ENCODE measurements at places on chromosomes 12 and 14.

DNA sequence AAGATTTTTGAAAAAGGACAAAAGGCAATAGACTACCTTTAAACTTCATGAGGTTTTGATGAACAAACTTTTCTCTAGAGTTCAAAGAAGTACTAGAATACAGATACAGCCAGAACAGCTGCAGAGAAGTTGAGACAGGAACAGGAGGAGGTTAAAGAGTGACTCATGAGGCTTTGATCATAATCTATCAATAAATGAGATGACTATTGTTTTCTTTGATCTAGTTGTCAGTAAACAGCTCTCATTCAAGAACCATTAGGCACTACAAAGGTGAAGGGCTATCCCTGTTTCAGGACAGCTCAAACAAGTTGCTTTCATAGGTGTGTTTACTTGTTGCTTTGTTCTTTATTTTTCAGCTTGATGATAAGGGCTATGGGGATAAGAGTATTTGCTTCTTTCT is 2.4 kb downstream of the WASHC3 start:
- DNase-seq, result no peak

DNA sequence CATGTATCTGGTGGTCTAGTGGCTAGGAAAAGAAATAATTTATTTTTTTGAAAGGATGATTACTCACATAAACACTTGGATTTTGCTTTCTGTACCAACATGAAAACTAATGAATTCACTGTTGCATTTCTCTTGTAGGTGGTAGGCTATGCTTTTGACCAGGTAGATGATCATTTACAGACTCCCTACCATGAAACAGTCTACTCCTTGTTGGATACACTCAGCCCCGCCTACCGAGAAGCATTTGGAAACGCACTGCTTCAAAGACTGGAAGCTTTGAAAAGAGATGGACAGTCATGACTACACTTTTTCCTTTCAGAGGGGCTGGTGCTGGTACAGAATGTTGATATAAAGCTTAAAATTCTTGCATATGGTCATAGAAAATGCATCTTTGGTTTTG is 6.5 kb upstream of the AK7 start:
- no peak for DNase-seq

DNA sequence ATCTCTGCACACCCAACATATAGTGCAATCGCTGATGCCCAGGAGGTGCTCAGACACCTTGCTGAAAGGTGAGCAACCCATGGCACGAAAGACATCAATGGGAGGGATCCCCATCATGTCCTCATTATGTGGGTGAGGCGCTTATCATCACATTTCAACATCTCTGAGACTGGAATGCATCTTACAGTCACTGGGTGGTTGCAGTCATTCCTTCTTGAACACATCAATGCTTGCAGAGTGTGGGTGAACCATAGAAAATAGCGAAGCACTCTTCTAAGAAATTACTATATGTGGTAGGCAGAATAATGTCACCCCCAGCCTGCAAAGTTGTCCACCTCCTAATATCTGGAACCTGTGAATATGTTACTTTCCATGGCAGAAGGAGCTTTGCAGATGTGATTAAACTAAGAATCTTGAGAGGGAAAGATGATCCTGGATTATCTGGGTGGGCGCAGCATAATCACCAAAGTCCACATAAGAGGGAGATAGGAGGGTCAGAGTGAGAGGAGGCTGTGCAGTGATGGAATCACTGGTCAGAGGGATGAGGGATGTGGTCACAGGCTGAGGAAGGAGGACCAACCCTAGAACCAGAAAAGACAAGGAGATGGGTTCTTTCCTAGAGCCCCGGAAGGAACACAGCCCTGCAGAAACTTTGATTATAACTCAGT is 51.2 kb downstream of the GLRX5 start:
- no peak for DNase-seq

GRCh38 chr14:95226801-95227200 is 69.5 kb upstream of the DICER1 start:
- no peak for DNase-seq

GRCh38 chr14:92688434-92689375 is 59.7 kb downstream of the LGMN start:
- no peak for DNase-seq
